ENCODE measurements at places on chromosomes 7 and 10.
A peak's percentile ranks its signal among the peaks of the same experiment; 100 is the strongest.

GRCh38 chr10:110498087-110498981 is 627 bp downstream of the DUSP5 start:
- no peak for DNase-seq

- DNase-seq = no peak
Observed at GRCh38 chr10:6600224-6600987, 20.3 kb upstream of the PRKCQ start.

GRCh38 chr10:75223507-75223906 is 12.2 kb downstream of the COMTD1 start:
- DNase-seq = no peak

- DNase-seq = no peak
Observed at GRCh38 chr10:113445736-113446135, 107.1 kb upstream of the HABP2 start.

DNA sequence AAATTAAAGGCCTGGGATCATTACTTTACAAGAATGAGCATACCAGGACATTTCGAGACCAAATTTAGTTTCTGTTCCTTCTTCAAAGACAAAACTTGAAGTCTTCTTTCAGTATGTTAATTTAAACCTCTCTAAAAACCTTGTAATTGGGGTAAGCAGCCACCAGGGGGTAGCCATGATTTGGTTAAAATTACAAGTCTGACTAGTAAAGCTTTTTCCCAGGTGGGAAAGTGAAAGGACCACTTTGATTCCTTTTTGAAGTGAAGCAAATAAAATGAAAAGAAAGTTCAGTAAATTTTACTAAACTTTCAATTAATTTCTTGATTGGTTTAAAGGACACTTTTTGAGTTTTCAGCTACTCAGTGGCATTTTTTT is 294.3 kb downstream of the BBS9 start:
- DNase-seq = no peak

DNA sequence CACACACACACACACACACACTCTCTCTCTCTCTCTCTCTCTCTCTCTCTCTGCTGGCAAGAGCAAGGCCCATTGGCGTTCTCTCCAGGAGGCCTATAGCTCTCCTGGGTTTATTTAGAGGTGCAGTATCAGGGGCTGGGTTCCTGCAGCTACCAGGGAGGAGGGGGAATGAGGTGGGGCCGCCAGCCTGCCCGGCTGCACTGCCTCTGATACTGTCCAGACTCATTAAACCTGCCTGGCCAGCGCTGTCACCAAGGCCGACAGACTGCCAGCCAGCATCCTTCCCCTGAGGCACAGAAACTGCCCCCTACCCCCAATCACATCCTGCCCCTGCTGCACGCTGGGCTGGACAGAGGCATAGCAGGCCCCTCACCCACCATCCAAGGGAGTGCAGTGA is 4.3 kb downstream of the PRRT4 start:
- DNase-seq = no peak

DNA sequence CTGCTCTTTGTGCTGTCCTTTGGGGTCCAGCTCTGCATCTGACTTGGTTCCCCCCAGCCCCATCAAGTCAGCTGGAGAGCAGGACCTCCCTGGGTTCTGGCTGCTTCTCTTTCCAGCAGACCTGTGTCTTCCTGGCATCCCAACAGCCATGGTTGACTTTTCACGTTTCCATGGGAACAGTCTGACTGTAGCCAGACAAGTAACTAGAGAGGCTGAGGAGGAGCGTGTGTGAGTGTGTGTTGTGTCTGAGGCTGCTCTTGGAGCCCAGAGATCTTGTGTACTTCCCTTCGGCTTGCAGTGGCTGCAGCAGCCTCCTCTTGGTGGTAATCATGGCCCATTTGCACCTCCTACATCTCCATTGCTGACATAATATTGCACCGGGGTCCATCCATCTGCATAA is 332.0 kb downstream of the RPS24 start:
- DNase-seq = no peak

DNA sequence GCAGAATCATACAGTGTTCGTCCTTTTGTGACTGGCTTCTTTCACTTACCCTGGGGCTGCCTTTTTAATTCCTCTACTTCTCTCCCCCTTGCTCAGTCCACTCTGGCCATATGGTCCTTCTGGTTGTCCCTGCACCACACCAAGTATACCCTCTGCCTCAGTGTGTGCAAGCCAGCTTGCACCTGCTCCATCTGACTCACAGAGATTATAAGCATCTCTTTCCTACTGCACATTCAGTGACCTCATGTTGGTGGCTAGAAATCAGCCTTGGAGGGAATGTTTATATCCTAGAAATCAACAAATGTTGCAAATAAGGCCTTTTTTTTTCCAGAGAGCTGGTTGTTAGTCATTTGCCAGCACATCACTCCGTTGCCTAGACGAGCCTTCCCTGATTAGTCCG is 67.5 kb upstream of the C10orf90 start:
- no peak for DNase-seq

DNA sequence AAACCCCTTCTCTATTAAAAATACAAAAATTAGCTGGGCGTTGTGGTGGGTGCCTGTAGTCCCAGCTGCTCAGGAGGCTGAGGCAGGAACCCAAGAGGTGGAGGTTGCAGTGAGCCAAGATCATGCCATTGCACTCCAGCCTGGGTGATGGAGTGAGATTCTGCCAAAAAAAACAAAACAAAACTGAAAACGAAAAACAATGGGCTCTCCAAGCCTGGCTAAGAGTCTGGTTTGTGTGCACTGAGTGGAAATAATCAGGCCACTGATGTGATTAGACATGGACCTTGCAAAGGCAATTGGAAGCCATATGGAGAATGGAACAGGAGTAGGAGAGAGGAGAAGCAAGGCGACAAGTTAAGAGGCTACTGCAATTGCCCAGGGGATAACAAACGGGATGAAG is 60.1 kb upstream of the GSDME start:
- DNase-seq = peak; percentile 40

GRCh38 chr10:12184165-12184564 is 11.5 kb downstream of the NUDT5 start:
- DNase-seq = no peak
